ENCODE measurements at places on chromosomes 12 and 14.
A peak's percentile ranks its signal among the peaks of the same experiment; 100 is the strongest.

DNA sequence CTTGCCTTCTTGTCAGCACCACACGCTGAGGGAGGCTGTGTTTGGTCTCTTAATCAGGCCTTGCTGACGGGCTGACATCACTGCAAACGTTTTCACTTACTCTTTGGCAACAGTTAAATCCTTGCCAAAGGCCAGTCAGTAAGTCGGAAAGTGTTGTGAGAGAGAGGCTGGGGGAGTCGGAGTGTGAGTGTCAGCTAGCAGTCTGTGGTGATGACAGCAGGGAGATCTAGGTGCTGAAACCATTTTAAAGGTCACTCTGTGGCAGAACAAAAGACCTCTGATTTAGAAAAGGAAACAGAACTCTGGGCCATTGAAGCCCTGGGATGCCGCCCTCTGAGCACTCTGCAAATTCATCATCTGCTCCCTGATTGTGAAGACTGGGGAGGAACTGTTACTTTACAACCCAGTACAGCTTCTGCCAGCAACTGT, 143.5 kb downstream of the PAX9 start:
- no peak for DNase-seq

DNA sequence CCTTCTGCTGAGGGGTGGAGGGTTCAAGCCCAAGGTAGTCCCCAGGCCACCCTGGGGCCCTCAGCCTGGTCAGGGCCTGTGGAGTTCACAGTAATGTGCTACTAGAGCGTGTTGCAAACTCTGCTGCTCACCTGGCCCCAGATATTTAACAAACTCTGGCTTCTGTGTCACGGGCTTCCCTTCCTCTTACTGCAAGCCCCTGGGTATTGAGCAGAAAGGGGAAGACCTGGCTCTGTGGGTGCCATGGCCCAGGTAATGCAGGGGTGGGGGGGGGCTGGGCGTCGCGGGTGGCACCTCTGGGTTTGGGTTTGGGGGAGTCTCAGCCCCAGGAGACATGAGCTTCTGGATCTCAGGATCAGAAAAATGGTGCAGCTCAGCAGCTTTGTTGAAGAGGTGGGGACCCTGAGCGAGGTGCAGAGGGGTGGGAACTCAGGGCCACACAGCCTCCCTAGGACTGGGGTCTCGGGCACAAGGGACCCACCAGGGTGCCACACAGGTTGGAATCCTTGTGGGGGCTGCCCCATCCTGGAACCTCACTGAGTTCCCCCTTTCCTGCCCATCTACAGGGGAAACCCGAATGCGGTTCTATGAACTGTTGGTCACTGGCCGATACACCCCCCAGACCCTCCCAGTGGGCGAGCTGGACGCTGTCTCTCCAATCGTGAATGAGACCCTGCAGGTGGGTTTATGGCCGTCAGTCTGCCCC, 4.0 kb downstream of the SETD1B start:
- DNase-seq: no peak

DNA sequence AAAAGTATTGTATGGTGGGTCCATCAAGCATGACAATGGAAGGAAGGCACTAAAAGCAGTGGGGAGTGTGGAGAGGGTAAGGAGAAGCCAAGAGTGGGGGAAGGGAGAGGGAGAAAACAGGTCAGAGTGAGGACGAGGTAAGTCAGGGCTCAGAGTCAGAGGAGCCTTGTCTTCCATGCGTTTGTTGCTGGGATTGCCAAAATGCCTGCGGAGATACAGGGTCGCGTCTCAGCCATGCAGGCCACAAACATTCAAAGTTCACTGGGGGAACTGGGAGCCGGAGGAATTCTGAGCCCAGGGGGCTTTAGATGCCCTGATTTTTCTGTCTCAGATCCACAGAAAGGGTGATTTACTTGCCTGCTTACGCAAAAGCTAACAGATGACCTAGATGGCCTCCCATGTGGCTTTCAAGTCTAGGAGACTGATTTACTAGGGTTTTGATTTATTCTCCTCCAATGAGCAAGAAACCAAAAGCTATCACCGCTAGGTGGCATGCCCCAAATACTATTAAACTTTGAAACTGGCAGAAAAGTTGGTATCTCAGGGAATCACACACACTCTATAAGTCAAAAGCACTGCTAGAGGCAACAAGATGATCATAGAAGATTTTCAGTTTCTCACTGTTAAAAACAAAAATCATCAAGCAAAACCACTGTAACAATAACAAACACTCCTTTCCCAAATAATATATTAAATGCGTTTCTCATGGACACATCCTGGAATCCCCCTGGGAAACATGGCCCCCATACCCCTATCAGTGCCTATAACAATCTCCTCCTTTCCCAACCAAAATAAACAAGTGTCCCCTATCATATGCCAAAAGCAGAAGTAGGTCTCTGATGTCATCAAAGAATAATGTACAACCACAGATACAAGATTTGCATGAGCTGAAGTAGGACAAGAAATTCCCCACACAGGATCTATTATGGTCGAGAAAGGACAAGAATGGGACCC, 26.6 kb upstream of the MDM1 start:
- DNase-seq: peak; percentile 17

GRCh38 chr12:42910656-42911055, 321.1 kb upstream of the PRICKLE1 start:
- DNase-seq: no peak

- no peak for DNase-seq
Measured at GRCh38 chr14:74964787-74965485, 9.5 kb upstream of the PGF start.

GRCh38 chr14:74875941-74876913, at the start of gene PROX2:
Gene PROX2, minus strand, starts transcription at chr14:74876145. Its CDS starts 12,311 bp downstream, at chr14:74863834.
- no peak for DNase-seq

- DNase-seq: no peak
Measured at GRCh38 chr14:71049435-71050133, 142.3 kb downstream of the PCNX1 start.

GRCh38 chr12:110079477-110080400, 31.4 kb upstream of the C12orf76 start:
- DNase-seq: no peak

- no peak for DNase-seq
Measured at GRCh38 chr12:87782838-87783237, 246.4 kb downstream of the C12orf50 start.

DNA sequence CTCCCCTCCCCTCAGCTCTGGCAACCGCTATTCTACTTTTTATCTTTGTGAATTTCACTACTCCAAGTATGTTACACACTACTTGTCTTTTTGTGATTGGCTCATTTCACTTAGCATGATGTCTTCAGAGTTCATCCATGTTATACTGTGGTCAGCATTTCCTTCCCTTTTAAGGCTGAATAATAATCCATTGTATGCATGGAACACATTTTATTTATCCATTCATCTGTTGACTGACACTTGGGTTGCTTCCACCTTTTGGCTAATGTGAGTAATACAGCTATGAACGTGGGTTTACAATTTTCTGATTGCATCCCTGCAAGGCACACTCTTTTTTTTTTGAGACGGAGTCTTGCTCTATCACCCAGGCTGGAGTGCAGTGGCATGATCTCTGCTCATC, 53.0 kb upstream of the FUT8 start:
- DNase-seq: no peak

GRCh38 chr12:110355073-110355472, 48.4 kb downstream of the ANAPC7 start:
- DNase-seq: no peak

DNA sequence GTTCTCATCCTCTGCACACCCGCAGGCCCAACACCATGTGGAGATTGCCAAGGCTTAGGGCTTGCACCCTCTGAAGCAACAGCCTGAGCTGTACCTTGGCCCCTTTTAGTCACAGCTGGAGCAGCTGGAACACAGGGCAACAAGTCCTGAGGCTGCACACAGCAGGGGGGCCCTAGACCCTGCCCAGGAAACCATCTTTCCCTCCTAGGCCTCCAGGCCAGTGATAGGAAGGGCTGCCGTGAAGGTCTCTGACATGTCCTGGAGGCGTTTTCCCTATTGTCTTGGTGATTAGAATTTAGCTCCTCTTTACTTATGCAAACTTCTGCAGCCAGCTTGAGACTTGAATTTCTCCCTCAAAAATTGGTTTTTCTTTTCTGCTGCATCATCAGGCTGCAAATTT, 373.5 kb upstream of the CLEC14A start:
- no peak for DNase-seq

GRCh38 chr12:2615665-2616402, 178.9 kb upstream of the FKBP4 start:
- no peak for DNase-seq

DNA sequence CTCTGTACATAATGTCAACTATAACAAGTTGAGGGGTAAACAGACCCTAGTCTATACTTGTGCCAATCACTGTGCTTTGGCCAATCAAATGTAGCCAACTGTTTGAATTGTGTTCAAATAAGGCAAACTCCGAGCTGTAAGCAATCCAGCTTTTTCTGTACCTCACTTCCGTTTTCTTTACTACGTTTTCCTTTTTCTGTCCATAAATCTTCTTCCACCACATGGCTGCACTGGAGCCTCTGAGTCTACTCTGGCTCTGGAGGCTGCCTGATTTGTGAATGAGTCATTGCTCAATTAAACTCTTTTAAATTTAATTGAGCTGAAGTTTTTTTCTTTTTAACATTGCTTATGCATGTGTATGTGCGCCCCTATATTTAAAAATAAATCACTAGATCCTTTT, 29.7 kb downstream of the CLEC1A start:
- DNase-seq: no peak

DNA sequence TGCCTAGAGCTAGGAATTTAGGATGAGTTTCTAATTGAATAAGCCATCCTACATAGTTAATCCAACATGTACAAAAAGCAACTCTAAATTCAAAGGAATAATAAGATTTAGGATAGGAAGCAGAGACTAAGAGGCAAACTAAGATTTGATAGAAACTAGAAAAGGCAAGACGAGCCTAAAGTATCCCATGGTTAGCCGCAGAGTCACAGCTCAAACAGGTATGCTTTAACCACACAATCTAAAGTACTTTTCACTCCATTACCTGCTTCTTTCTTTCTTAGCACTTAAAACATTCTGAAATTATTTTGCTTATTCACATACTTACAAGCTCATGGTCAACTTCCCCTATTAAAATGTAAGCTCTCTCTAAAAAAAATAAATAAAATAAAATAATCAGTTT, 51.8 kb downstream of the OTOGL start:
- DNase-seq: no peak

DNA sequence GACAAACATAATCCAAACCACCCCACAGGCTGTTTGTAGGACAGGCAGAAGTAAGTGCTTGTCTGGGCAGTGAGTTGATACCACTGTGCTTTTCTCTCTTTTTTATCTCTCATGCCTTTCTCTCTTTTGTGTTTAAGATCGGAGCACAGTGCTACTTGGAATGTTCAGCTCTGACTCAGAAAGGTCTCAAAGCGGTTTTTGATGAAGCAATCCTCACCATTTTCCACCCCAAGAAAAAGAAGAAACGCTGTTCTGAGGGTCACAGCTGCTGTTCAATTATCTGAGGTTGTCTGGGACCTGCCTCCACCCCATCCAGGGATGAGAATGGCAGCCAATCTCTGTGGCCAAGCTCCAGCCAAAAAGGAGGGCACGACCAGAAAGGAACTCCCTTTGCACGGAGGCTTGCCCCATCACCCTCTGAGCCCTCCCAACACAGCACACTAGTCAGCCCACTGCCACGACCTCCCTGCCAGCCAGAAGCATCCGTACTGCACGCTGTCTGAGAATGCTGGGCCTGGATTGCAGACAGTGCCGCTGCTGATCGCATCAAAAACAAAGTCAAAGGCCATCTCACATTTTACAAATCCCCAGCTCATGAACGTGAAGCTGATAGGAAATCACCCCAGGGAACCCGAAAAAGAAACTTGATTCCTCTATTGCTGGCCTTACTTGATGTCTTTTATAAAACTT, 27.8 kb downstream of the GPHB5 start:
- no peak for DNase-seq

GRCh38 chr14:23285530-23286019, 357 bp downstream of the HOMEZ start:
- DNase-seq: no peak

GRCh38 chr12:78181544-78182162, 351.0 kb downstream of the NAV3 start:
- peak; percentile 71 for DNase-seq

GRCh38 chr12:14795028-14795448, 8.2 kb downstream of the WBP11 start:
- no peak for DNase-seq

DNA sequence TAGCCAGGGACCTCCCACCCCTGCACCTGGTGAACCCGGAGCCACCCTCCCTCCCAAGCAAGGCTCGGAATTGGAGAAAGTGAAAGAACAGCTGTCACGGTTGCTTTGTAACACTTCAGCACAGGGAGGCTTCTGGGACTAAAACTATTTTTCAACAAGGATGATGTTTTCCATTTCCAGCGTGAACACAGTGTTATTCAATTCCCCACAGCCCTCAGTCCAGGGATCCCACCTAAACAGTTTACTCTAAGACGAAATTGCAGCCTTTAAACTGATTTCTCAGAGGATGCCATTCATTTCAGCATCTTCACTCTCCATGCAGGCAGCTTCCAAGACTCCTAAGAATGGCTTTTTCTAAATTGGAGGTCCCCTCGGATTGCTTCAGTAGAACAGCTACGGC, 229.2 kb downstream of the SLC15A4 start:
- no peak for DNase-seq

GRCh38 chr12:117884161-117884560, 84.6 kb downstream of the KSR2 start:
- no peak for DNase-seq

- DNase-seq: no peak
Measured at GRCh38 chr14:36834293-36834692, 172.6 kb downstream of the PAX9 start.

GRCh38 chr12:46628176-46628575, 197.6 kb downstream of the SLC38A4 start:
- no peak for DNase-seq

DNA sequence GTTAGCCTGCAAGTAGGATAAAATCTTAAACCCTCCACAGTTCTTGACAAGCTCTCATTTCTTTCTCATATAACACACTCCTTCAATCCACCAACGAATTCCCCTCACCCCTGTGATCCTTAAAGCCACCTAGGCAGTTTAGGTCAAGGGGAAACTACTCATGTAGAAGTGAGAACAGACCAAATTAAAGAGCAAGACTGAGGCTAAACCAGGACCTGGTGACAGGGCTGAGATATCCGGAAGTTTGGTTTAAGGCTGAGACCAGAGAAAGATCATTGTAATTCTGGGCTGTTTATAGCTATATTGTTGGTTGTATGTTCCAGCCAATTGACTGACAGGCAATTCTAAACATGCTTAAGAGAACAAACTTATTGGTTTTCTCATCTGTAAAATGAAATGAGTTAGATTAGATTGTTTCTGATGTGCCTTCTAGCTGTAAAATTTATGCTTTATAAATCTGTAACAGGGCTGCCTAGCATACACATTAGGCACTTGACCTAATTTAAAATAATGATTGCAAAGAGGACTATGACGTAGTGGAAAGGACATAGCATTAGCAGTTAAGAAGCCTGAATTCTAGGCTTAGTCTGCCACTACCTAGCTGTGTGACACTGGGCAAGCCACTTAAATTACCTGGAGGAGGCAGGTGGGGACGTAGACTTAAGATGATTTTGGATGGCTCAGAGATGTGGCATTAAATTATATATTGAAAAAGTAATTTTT, 53.9 kb upstream of the PTGR2 start:
- DNase-seq: no peak

Measured in NCI-H2081 (cell line).